Activated CD8-positive, alpha-beta T cell treated with anti-CD3 and anti-CD28 coated beads, Interleukin-2, amount 10 ng/mL, durations not matched to agents 7 days and 5 days (primary cell): ENCODE measurements at places on chromosomes 5 and 9. TPM values are rescaled to one million over a fixed set of nuclear protein-coding genes. Genes with fewer than 3 reads are reported as not detected.
A peak's percentile ranks its signal among the peaks of the same experiment; 100 is the strongest.

Gene INSL6
- not detected for total RNA-seq

Gene PCDHGB5
- total RNA-seq: not detected

Gene GRIA1
- total RNA-seq: not detected

- no peak for DNase-seq
Observed at GRCh38 chr9:27054841-27055240, 49.4 kb upstream of the LRRC19 start.

GRCh38 chr5:80372780-80373179 lies 35.1 kb upstream of the ZFYVE16 start:
- no peak for DNase-seq

GRCh38 chr5:367358-368130 lies 46.0 kb downstream of the AHRR start:
- DNase-seq: peak; percentile 17
